ENCODE measurements at places on chromosomes 7 and 10.
A peak's percentile ranks its signal among the peaks of the same experiment; 100 is the strongest.

DNA sequence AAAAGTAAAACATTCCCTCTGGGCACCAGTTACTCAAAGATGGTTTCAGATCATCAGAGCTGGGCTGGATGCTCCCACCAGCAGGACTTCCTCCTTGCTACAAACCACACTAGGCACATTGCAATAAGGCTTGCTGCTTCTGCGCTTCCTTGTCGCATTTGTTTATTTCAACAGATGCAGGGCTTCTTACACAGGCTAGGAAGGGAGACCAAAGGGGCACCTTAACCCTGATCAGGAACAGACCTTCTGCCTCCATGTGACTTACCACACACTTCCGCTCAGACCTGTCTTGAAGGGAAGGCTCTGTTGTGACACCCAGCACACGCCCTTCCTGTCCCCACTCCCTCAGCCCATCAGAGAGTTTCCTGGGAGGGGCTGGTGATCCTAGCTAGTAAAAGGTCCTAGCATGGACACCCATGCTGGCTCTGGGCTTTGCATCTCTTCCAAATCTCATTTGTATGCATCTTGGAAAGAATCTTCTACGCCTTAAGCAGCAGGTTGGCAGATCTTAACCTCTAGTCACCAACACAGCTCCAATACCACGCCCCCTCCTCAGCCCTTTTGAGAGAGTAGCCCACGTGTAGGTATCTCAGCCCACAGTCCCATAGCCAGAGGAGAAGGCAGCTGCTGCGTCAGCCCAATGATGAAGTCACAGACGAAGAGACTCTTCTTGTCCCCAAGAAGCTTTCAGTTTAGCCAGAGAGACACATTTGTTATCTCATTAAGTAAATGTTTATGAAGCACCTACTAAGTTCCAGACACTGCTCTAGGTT is 47.1 kb upstream of the SVIL start:
- DNase-seq, result peak; percentile 87

- DNase-seq, result no peak
These were observed 504.9 kb upstream of the MGMT start for GRCh38 chr10:128962182-128962581.

GRCh38 chr10:125550362-125550761 is 132.6 kb downstream of the TEX36 start:
- no peak for DNase-seq

GRCh38 chr10:30631188-30631587 is 1.6 kb upstream of the LYZL2 start:
- no peak for DNase-seq

DNA sequence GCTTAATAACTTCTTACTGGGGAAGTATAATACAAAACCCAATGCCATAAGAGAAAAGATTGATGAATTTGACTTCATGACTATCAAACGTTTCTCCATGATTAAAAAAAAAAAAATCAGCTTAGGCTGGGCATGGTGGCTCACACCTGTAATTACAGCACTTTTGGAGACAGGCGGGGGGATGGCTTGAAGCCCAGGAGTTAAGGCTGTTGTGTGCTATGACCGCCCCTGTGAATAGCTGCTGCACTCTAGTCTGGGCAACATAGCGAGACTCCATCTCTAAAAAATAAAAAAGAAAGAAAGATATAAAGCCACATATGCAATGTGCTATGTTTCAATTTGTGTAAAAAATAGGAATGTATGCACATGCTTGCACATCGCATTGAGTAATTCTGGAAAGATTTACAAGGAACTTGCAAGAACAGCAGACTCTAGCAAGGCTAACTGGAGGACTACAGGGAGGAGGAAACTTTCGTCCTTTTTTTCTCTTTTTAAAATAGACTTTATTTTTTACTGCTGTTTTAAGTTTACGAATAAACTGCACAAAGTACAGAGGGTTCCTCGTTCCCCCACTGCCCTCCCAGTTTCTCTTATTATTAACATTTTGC is 10.3 kb upstream of the RARRES2 start:
- DNase-seq, result no peak

GRCh38 chr10:126391192-126391885 is 3.1 kb upstream of the ADAM12 start:
- DNase-seq, result no peak

GRCh38 chr10:79444199-79445119 is 965 bp downstream of the ZCCHC24 start:
- peak; percentile 71 for DNase-seq

DNA sequence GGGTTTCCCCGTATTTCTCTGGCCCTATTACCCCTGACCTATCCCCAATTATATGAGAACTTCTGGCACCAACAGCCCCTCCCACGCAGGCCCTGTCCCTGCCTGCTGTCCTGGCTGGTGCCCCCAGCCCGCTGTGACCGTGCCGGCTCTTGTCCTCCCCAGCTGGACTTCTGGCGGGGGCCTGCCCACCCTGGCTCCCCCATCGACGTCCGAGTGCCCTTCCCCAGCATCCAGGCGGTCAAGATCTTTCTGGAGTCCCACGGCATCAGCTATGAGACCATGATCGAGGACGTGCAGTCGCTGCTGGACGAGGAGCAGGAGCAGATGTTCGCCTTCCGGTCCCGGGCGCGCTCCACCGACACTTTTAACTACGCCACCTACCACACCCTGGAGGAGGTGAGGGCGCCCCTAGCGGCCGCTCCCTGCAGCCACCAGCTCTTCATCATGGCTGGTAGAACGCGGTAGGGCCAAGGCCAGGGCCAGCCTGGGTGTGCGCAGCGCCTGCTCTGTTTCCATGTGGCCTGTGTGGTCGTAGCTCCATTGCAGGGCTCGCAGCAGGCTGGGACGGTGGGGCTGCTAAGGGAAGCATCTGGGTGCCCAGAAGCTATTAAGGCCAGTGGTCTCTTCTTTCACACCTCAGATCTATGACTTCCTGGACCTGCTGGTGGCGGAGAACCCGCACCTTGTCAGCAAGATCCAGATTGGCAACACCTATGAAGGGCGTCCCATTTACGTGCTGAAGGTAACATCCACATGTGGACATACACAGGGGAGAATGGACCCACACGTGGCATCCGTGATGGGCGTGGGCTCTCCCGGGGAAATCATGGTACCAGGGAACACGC is 1.4 kb downstream of the CPA1 start:
- DNase-seq, result no peak

DNA sequence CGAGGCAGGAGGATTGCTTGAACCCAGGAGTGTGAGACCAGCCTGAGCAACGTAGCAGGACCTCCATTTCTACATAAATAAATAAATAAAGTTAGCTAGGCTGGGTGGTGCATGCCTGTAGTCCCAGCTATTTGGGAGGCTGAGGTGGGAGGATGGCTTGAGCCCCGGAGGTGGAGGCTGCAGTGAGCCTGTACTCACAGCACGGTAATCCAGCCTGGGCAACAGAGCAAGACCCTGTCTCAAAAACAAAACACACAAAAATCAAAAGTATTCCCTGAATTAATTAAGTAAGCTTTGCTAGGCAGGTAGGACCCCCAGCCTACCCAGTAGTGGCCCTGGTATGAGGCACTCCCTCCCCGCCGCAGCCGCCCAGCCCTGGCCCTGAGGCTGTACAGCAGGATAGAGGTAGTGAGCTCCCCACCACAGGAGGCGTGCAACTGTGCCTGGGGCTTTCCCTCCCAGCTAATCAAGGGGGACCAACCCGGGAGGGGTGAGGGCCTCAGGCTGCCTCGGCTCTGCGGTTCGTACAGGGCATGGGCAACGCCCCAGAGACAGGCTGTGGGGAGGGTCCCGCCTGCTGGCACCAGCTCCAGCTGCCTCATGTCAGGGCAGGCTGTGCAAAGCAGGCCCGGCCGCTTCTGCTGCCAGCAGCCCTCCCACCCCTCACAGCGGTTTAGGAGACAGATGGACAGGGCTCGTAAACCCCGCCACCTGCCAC is 1.0 kb upstream of the CYP2W1 start:
- no peak for DNase-seq

- no peak for DNase-seq
These were observed 4.6 kb downstream of the UFSP1 start for GRCh38 chr7:100884736-100885439.

DNA sequence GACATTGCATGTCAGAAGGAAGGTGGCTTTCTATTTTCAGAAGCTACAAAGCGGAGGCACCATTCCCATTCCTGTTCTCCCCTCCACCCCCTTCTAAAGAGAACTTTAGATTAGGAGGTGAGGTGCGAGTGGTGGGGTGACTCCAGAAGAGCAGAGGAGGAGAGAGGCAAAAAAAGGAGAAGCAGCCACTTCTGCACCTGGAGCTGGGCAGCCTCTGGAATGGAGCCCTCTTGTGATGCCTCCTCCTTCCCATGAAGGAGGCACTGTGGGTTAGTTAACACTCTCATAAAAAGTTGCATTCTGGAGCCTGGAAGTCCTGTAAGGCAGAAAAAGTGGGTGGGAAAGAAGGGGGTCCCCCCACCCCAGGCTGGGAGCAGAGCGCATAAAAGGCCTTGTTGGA is 4.8 kb downstream of the PTF1A start:
- DNase-seq, result no peak

DNA sequence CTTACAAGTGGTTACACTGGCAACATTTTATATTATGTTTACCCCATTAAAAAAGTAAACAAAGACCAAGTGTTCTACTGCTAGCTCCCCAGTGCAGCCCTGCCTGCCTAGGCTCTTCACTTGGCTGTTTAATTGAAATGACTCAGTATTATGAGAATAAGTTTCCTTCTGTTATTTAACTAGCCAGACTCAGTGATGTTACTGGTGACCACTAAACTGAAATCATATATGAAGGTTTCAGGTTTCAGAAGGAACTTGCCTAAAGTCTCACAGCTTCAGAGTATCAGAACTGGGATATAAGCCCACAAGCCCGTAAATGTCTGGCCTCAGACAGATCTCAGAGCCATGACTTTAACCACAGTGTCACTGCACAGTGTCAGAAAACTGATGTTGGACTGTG is 66.8 kb upstream of the EXOC4 start:
- DNase-seq, result no peak

GRCh38 chr7:129338450-129338849 is 95.8 kb upstream of the STRIP2 start:
- DNase-seq, result no peak

DNA sequence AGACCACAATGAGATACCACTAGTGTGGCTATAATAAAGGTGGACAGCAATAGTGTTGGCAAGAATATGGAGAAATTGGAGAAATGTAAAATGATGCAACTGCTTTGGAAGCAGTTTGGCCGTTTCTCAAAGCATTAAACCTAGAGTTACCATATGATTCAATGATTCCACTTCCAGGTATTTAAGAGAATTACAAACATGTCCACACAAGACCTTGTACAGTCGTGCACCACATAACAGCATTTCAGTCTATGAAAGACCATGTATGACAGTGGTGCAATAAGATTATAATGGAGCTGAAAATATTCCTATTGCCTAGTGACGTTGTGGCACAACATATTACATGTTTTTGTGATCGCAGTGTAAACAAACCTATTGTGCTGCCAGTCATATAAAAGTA is 29.6 kb downstream of the CCDC172 start:
- DNase-seq, result no peak

DNA sequence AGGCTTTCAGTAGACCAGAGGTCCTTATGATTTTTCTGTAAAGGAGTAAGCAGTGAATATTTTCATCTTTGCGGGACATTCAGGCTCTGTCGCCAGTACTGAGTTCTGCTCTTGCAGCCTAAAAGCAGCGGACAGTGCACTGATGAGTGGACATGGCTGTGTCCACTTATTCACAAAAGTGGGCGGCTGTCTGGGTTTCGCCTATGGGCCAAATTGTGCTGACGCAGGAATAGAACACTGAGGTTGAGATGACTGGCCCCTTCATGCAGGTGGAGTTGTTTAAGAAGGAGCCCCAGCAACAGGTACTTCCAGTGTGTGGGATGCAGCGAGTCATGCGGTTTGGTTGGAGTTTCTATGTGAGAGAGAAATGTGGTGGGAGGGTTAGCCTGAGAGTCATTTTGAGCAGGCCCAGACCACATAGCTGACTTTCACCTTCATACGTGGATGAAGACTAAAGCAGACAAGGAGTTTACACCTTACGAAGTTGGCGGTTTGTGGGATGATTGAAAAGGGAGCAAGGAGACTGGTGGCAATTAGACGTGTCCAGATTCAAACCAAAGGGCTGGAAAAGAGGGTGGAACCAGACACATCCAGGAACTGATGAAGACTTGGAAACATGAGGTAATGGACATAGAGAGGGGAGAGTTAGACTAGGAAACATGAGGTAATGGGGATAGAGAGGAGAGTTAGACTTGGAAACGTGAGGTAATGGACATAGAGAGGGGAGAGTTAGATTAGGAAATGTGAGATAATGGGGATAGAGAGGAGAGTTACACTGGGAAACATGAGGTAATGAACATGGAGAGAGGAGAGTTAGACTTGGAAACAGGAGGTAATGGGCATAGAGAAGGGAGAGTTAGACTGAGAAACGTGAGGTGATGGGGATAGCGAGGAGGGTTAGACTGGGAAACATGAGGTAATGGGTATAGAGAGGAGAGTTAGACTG is 38.2 kb downstream of the WDR37 start:
- no peak for DNase-seq

- no peak for DNase-seq
These were observed 80.7 kb upstream of the NANOS1 start for GRCh38 chr10:118948786-118949185.

- DNase-seq, result no peak
These were observed 13.0 kb upstream of the FRA10AC1 start for GRCh38 chr10:93715345-93715744.

DNA sequence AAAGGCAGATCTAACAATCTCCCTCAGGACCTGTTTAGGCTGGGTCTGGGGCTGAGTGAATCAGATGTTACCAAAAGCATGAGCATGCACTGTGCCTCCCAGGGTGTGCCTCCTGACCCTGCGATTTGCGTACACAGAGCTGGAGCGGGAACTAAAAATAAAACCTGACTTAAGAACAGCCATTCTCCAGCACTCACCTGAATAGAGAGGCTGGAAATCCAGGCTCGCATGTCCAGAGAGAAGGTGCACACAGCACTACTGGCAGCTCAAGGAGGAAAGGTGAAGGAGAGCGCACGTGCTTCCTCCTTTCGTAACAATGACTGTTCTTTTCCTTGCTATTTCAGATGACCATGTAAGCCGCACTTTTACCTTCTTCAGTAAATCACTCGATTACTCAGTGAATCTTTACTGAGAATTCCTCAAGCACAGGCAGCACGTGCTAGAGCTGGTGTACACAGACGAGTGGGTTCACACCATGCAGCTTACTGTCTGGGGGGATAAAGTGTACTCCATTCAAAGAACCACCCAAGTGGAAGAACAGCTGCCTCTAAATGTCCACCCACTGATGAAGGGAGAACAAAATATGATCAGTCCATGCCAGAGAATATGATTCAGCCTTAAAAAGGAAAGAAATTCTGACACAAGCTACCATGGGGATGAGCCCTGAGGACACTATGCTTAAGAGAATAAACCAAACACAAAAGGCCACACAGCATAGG is 45.6 kb downstream of the SFMBT2 start:
- no peak for DNase-seq

DNA sequence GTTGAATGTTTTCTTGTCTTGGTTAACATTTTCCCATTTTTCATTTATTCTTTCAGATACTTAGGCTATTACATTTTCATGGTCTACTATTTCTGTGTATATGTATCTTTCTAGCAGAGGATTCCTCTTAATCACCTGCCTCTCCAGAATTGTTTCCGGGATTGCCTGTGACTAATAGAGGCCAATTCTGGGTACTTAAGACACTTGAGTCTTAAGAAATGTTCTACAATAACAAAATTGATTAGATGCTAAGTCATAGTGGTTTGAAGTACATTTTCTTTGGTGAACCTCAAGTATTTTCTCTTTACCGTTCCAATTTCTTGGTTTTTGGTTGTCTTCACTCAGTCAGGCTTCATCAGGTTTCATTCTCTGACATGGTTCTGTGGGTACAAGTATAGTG is 26.4 kb downstream of the BBS9 start:
- no peak for DNase-seq

GRCh38 chr10:62467527-62467926 is 93.4 kb downstream of the ZNF365 start:
- DNase-seq, result no peak
